HAP-1 (cell line): ENCODE measurements at places on chromosomes 3 and 15.

- no peak for DNase-seq
These were observed 7.1 kb upstream of the FMN1 start for GRCh38 chr15:33201491-33202231.

DNA sequence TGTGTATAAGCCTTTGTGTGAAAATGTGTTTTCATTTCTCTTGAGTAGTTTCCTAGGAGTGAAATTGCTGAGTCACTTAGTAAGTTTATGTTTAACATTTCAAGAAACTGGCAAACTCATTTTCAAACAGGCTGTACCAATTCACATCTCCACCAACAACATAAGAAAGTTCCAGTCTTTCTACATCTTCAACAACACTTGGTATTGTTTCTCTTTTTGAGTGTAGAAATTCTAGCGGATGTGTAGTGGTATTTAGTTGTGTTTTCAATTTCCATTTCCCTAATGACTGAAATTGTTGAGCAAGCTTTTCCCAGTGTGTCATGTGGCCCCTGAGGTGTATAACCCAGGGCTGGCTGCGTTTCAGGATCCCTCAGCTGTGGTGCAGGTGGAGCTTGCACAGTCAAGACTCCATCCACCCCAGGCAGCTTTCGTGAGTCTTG is 258.5 kb downstream of the PDCD6IP start:
- no peak for DNase-seq

- DNase-seq = peak; percentile 26
These were observed 205.6 kb downstream of the VGLL3 start for GRCh38 chr3:86785386-86785785.

DNA sequence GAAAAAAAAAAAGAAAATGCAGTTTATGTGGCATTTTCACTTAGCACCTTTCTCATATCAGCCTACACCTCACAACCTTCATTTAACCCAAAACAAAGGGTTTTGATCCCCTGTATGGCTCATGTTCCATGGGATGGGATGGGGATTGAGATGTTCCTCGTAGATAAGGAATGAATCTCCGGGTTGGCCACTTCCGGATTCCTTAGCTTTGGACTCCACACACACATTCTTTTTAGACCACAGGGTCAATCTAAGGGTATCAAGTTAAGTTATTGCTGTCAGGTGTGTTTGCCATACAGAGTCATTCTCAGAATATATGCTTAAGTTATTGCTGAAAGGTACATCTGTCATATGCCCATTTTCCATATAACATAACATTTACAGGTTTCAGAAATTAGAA is 301.4 kb upstream of the TGFBR2 start:
- no peak for DNase-seq

- DNase-seq = peak; percentile 74
These were observed 98.2 kb downstream of the ANXA2 start for GRCh38 chr15:60299452-60300047.

- DNase-seq = no peak
These were observed 42.8 kb downstream of the TFDP2 start for GRCh38 chr3:142106548-142106947.

- DNase-seq = peak; percentile 82
These were observed 18.1 kb downstream of the CSPG4 start for GRCh38 chr15:75694241-75695182.

DNA sequence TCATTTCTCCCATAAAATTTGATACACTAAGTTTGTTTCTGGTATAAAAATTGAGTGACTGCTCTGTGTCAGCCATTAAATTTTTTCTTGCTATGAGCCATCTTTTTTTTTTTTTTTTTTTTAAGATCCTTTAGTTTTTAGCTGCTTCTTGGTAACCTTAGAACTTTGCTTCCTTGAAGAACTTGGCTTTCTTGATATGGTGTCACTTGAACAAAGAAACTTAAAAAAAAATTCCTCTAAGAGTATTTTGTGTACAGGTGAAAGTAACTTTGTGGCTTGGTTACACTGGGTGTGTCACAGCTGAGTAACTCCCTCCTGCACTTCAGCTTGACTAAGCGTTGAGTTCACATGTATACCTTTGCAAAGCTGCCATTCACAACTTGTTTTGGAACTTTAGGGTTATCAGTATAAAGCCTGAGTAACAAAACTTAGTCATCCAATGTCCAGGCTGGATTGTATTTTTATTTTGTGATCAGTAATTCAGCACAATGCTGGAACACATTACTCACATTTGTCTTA is 6.5 kb downstream of the CHD2 start:
- no peak for DNase-seq

DNA sequence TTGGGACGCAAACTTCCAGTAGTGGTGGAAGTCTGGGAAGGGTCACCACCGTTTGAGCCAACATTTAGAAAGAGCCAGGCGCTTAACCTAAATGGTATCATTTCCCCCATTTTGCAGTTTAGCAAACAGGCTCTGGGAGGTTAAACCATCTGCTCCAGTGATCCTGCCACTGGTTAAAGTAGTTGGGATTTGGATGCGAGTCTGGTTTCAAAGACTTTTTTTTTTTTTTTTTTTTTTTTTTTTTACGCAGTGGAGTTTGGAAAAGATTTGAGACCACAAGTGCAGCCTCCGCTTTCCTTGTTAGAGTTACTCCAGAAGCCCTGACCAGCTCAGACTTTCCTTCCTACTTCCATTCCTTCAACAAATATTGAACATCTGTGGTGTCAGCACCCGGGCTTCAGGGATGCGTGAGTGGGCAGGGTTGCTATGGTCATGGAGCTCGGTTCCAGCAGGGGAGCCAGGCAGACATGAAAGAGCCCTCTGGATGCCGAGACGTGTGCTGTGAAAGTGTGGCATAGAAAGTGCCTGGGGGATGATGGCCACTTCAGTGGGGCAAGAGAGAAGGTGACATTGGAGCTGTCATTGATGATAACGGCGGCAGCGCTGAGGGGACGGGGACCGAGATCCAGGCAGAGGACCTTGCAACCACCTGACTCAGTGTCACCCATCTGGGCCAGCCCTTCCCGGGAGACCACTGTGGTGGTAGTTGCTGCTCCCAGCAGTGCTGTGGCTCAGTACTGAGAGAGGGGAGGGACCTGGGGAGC is 1.1 kb upstream of the RNU6-1 start:
- peak; percentile 62 for DNase-seq

DNA sequence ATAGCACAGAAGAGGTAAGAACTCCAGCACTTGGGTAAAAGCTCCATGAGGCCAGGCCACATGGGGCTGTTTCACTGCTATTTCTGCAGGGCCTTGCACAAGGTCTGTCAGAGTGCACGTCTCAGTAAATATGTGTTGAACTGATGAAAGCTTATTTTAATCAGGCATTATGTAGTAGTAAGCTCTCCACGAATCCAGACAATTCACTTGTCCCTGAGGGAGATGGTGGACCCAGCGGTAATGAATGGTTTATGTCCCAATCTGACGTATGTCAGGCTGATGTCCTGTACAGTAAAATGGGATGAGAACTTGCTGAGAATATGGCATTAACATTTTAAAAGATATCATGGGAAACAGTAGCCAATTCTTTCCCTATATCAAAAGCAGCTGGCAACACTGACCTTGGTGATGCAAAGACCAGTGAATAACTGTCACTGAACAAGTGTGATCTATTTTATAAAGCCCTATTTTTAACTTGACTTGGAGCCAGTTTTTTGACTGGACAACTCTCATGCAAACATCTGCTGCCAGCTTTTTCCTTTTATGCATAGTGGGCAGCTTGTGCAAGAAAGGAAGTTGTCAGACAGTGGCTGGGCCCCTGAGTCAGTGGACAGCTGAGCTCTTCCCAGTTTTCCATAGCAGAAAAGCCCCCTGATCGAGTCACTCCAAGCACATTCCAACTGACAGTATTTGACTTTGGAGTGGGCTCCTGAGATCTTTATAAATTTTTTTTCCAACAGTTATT is 519.8 kb upstream of the MDFIC2 start:
- no peak for DNase-seq

DNA sequence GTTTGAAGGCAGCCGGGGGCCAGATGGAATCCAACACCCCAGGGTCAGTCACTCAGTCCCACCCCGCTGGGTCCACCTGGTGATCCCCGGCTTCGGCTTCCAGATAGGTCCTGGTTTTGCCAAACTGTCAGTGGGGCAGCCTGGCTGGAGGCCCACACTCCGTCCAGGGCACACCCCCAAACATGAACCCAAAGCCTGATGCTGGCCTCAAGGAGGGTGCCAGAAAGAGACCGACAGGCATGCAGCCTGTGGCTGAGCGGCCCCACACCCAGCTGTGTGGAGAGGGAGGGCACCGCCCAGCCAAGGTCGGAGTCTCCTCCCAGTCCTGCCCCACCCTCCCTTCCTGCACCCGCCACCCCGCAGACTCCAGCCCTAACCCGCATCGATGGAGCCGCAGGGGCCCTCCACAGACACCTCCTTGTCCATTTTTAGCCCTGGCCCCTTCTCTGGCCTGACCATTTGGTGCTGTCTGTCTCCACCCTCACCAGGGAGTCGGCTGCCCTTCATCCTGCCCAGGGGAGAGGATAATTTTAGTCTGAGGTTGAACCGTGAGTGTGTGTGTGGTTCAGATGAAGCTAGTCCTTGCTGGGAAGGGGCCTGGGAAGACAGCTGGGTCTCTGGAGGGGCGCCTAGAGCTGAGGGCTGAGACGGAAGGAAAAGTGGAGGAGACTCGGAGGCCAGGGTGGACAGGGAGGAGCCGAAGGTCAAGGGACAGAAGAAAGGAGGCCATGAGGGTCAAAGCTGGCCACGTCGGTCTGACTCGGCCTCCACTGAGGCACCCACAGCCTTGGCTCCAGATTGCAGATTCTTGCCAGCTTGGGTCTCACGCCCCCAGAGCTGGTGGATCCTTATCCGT is 23.1 kb downstream of the TNK2 start:
- no peak for DNase-seq

GRCh38 chr15:61158504-61159407 is 70.3 kb downstream of the RORA start:
- no peak for DNase-seq

- DNase-seq = no peak
These were observed 18.2 kb upstream of the FHIT start for GRCh38 chr3:61269435-61269834.

- no peak for DNase-seq
These were observed 102.0 kb upstream of the TSC22D2 start for GRCh38 chr3:150306083-150306482.

- no peak for DNase-seq
These were observed 47.0 kb upstream of the USP3 start for GRCh38 chr15:63457379-63457778.

DNA sequence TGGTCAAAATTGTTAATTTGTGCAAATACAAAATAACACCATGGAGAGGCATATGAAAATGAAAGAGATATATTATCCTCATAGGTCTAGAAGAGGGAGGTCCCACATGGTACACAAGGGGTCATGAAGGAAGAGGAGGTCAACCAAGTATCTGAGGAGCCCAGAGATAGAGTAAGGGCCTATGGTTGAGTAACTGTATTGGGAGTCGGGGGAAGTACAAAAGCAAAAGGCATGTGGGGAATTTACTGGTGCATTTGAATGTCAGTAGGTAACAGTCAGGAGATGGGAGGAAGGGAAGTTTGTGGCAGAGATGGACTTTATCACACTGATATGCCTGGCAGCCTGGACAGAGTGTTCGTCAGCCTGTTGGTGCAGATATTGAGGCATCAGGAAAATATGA is 1113.7 kb downstream of the OTOL1 start:
- DNase-seq = no peak

- no peak for DNase-seq
These were observed 21.2 kb upstream of the TMEM115 start for GRCh38 chr3:50380405-50381085.

DNA sequence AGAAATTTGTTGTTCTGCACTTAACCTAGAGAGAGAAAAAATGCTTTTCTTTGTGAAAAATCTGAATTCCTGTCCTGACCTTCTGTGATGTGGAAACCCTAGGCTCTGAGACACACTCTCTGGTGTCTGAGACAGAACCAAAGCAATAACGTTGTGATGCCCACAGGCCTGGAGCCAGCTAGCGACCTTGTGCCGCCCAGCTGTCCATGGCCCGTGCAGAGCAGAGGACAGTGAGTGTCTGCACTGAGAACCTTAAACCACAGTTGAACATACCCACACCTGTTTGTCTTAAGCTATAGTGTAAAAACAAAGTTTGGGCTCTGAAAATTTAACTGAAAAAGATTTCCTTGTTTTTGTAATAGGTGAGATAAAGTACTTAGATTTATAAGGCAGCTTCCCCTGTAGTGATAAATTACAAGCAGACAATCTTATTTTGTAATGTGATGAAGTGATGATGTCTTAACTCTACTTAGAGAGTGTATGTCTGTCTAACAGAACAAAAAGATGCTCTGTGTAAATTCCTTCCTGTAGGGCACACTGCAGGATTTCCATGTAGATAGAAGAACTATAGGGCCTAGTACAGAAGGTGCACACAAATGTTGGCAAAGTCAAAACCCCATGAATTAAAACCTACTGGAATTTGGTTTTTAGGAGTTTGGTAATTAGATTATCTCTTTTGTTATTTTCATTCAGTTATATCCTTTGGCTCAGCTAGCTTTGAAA is 62.7 kb downstream of the SNRK start:
- no peak for DNase-seq

GRCh38 chr3:158539414-158540014 is 31.5 kb upstream of the MLF1 start:
- DNase-seq = peak; percentile 49

DNA sequence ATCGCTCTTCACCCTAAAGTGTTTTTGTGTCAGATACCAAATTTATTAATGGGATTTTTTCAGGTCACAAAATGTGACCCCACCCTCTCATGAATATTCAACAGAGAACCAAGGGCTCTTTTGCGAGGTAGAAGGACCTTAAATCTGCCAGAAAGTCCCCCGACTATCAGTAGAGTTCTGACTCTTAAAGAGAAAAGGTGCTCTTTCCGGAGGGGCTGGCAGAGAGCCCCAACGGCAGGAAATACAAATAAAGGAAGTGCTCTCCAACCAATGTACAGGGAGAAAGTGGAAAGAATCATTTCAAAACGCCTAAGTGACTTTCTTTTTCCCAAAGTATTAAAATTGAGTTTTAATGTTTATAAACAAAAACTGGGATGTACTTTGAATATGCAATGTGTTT is 517.2 kb downstream of the FOXP1 start:
- no peak for DNase-seq

- DNase-seq = no peak
These were observed 23.7 kb downstream of the PXYLP1 start for GRCh38 chr3:141255137-141255845.

DNA sequence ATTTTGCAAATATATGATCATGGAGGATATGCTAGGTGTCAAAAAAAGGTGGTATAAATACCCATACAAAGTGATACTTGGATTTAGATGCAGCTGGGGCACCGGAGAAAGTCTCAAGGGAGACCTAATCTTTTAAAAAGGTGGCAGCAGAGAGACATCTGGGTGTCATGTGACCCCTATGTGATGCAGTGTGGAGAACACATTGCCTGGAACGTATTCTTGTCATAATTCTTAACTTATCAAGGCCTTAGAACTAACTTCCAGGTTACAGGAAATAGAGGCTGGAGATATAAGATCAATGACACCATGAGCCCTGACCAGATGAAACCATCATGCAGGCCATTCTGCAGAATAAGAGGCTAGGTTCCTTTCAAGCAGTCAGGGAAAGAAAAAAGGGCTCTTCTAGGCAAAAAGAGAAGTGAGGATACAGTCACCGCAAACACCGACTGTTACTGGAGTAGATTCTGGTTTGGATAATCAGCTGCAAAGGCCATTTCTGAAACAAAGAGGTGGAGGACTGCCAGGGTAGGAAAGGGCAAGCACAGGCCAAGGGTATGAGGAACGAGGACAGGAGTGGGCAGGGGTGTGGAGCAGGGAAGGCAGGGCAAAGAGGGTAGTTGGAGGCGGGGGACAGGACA is 100.6 kb downstream of the OXNAD1 start:
- no peak for DNase-seq
